ENCODE measurements at places on chromosomes 1 and 21.

DNA sequence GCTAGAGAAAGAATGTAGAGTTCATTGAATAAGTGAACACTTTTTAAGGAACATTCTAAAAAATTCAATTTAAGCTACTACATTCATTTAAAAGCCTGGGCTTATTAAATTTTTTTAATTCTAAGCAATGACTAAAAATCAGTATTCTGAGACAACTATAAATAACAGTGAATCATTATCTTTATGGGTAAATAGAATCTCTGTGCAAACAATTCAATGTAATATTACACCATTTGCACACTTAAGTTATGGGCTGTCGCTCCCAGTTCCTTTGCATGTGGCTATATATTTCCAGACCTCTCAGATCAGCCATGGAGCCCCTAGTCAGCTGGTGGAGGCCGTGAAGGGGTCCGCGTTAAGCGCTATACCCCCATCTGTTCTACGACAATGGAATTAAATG is 65.1 kb downstream of the KCNK1 start:
- no peak for DNase-seq

GRCh38 chr21:16767201-16767600 is 745.6 kb upstream of the CXADR start:
- no peak for DNase-seq

DNA sequence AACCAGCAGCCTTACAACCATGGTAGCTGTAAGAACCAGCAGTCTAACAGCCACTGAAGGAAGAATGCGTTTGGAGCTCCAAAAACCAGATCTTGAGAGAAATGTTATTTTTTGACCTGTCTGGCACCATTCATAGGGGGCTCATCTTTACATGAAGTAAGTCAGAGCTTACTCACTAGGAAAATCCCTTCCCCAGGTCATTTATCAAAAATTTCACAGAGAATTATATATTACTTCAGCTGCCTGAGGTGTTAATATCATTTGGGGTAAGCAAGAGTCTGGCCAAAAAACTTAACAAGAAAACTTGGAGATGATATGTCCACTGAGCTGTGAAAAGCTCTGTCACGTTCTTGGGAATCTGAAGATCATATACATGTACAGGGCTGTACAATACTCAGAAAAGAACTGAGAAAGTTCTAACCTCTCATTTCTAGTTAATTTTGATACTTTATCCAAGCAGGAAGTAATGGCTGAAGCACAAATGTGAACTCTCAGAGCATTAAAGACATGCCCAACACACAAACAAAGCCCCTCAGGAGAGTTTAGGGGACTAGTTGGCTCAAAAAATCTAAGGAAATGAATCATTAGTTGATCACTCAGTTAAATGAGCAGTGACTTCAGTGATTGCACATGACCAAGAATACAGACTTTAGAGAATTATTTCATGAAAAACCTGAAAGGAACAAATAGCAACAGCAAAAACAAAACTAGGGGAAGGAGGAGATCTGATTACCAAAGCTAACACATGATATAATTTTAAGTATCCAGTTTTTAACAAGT is 681.1 kb downstream of the LTN1 start:
- no peak for DNase-seq

GRCh38 chr1:114176366-114176765 is 22.7 kb upstream of the SYT6 start:
- DNase-seq, result no peak

DNA sequence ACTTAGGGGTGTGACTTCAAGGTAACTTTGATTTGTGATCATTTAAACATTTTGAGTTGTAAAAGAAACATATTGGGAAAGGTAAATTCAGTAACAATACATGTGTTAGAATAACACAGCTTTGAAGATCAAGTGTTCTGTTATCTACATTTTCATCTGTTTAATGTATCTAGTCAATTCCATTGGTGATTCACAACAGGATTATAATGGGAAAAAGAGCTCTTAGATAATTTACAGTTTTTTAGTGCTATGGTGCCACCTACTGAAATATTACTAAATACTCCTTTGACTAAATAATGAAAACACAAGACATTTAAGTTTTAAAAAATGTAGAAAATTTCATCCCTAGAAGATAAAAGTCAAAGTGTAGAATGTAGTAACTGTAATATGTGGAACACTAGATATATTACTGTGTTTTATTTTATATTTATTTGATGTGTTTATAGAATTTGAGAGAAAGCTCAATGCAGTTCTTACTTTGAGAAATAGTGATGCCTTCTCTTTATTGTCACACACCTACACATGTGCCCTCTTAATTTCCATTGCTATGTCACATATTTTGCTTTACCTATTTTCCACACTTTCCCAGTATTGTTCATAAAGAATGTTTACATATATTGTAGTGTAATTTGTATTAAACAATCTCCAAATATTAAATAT is 47.4 kb downstream of the PTPRC start:
- DNase-seq, result peak; percentile 58

DNA sequence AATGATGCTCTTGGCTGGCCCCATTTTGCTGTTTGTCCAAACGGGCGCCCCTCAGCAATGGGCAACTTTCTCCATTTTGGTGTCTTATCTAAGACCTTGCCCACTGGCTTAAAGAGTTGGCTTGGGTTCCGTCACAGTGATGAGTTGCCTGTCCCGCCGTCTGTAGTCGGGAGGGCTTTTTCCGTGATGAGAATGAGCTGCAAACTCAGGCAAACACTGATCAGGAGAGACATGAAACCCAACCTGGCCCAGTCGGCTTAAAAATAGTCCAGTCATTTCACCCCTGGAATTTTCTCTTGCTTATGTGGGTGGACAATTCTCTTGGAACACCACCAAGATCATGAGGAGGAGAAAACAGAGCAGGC is 79.3 kb downstream of the ST6GALNAC3 start:
- no peak for DNase-seq

DNA sequence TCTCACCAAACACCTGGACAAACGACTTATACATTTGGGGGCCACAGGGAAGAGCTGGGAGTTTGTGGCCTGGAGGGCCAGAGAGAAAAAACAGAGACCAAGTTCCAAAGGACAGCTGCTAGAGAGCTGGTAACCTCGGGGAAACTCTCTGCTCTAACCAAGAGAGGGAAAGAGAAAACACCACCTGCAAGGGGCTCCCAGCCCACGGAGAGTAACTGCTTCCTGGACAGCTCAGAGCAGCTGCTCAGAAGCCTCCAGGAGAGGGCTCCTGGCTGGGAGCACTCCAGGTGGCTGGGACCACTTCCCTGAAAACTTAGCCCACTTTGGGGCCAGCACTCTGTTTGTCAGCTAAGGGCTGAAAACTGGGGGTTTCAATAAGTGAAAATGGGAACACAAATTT is 154.8 kb upstream of the GRIK3 start:
- no peak for DNase-seq

- DNase-seq, result peak; percentile 98
Measured at GRCh38 chr1:76336931-76337371, 262.4 kb downstream of the ST6GALNAC3 start.

- DNase-seq, result no peak
Measured at GRCh38 chr1:113283914-113284313, 106.4 kb upstream of the MAGI3 start.

- DNase-seq, result no peak
Measured at GRCh38 chr1:97632776-97633175, 288.1 kb downstream of the DPYD start.

DNA sequence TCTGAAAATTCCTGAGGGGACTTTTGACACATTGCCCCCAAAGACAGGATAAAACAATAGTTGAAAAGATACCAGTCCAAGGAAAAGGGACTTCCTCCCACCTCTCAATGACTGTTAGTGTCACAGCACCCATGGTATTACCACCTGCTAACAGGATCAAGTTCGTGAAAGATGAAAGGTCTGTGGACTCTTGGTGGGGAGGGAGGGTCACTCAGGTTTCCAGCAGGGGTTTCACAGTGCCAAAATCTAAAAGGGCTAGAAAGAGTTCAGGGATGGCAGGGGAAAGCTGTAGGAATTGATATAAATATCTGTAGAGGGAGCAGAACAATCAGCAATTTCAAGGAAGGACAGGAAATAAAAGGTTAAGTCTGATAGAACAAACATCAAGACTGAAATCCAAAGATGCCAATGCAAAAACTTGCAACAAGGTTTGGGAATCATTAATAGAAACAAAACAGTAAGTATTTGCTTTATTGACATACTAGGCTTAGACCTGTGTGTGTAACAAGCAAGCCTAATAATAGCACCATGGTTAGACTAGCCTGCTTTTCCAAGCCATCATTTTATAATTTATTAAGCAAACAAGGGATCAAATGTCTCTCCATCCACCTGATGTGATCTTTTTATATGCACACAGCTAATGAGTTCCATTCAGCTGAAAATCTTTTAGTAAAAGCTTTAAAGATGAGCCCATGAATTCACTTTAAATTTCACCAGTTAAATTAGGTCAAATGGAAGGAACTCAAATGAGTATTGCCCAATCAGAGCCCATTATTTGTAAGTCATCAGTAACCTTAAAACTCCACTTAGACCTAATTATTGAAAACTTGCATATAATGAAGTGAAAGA is 3.7 kb downstream of the MCL1 start:
- no peak for DNase-seq

DNA sequence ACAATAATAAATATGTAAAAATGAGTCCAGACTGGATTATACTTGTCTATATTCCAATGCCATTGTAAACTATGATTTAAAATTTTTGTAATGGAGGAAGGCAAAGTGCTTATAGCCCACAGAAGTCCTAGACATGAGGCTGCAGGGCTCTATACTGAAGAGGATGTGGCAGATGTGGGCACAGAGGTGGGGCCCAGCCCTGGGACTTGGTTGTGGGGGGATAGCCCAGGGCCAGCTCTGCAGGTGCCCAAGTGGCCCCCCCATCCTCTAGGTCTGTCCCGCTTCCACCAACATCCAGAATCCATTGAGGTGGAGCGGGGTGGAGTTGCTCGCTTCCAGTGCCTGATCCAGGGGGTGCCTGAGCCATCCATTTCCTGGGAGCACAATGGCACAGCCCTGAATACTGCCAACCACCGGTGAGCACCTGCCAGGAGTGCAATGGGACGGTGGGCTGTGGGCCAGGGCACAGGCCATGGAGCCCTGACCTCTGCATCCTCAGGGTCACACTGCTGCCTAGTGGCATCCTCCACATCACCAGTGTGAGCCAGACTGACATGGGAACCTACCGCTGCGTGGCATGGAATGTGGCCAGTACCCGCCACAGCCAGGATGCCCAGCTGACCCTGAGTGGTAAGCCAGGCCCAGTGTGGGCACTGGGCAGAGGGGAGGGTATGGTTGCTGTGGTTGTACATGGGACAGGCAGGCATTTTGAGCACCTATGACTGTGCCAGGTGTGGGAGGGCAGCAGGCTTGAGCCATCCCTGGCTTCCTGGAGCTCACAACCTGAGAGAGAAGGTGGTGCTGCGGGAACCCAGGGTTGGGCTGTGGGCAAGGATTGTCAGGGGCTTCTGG is 21.0 kb downstream of the SLC27A3 start:
- no peak for DNase-seq

DNA sequence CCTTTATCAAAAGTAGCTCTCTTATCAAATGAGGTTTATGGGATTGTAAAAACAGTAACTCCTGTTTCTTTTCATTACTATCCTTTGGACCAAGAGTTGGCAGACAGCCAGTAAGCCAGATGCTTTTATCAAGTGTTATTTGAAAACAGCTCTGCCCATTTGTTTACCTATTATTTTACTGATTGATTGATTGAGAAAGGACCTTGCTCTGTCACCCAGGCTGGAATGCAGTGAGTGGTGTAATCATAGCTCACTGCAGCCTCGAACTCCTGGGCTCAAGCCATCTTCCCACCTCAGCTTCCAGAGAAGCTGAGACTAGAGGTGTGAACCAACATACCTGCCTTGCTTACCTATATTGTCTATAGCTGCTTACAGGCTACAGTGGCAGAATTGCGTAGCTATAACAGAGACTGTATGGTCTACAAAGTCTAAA is 3.6 kb downstream of the PRKAB2 start:
- DNase-seq, result peak; percentile 51

DNA sequence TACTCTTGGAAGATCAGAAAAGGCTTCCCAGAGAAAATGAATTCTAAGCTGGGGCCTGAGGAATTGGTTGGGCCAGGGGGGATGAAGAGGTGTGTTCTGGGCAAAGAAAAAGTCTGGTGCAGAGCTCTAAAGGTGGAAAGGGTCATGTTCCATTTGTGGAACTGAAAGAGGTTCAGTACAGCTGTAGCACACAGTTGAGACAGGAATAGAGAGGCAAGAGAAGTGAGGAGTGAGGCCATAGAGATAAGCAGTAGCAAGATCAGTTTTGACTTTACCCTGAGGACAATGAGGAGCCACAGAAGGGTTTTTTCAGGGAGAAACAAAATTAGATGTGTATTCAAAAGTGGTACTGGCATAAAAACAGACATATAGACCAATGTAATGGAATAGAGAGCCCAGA is 30.3 kb upstream of the MUTYH start:
- DNase-seq, result no peak

DNA sequence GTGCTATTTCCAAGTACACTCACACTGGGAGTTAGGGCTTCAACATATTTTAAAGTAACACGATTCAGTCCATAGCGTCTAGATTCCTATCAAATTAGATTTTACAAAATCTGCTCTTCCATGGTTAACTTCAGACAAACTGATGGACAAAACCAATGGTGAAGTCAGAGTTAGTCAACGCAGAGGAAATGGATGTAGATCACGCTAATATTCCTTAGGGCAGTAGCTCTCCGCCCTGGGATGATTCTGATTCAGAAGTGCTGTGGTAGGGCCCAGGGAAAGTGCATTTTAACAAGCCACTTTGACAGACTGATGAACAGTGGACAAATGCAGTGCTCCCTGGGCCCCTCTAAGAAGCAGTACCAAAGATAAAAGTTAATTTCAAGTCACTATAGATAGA is 83.2 kb downstream of the HIVEP3 start:
- DNase-seq, result no peak

GRCh38 chr1:243850202-243850451 is at the start of gene AKT3:
Gene AKT3, minus strand, starts transcription at chr1:243850243. Its CDS starts 7,073 bp downstream, at chr1:243843170.
- DNase-seq, result peak; percentile 78

- DNase-seq, result peak; percentile 27
Measured at GRCh38 chr1:82778612-82779011, 977.9 kb downstream of the ADGRL2 start.

DNA sequence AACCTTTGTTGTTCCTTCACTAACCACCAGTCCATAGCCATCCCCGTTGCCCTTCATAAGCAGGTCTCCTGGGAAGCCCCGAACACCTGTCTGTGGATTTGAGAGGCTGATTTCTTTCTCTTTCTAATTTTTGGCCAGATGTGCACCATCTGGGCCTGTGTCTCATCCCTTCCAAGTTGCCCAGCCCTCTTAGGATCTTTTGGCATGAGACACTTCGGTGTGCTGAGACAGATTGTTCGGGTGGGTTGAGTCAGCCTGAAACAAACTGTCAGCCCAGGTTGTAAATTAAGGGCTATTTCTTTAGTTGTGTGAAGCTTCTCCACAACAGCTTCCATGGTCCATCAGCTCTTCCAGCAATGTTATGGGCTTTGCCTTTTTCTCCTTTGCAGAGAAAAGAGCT is 1.4 kb upstream of the DNAJC11 start:
- peak; percentile 41 for DNase-seq

Measured in foreskin fibroblast (primary cell).